ENCODE measurements at places on chromosomes 3 and 15.

DNA sequence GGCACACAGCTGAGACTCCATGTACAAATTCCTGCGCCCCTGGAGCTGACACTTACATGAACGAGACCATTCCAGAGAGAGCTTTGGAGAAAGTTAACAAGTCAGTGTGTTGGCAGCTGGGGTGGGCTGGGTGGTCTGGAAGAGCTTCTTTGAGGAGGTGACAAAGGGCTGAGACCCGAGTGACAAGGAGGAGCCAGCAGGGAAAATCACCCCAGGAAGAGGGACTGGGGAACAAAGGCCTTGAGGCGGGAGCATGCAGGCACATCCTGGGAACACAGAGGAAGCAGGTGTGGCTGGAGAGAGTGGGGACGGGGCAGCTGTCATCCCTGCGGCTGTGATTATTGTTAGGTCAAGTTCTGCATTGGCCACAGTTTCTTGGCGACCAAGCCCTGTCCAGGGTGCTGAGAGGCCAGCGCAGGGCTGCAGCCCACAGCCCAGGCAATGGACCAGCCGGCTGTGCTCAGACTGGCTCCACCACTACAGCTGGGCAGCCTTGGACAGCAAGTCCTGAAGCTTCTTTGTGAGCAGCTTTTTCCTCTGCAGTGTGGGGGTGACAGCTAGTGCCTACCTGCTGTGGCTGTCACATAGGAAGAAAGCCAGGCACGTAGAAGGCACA is 34.2 kb upstream of the PRR23E start:
- no peak for DNase-seq

DNA sequence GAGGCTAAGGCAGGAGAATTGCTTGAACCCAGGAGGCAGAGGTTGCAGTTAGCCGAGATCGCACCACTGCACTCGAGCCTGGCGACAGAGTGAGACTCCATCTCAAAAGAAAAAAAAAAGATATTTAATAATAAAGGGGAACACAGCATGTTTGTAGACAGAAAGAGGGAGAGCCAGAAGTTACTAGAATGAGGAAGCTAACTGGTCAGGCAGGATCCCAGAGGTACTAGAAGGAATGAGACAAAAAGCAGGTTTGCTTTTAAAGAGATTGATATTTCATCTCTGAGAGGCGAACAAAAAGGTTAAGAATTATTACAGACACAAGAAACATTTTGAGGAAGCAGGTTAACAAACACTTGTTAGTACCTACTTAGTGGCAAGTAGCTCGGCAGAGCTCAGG is 9.2 kb downstream of the CD200R1 start:
- no peak for DNase-seq

- DNase-seq: no peak
These were observed 360.1 kb downstream of the LSAMP start for GRCh38 chr3:116084999-116085791.

GRCh38 chr3:5309171-5309570 is 121.7 kb downstream of the EDEM1 start:
- no peak for DNase-seq

DNA sequence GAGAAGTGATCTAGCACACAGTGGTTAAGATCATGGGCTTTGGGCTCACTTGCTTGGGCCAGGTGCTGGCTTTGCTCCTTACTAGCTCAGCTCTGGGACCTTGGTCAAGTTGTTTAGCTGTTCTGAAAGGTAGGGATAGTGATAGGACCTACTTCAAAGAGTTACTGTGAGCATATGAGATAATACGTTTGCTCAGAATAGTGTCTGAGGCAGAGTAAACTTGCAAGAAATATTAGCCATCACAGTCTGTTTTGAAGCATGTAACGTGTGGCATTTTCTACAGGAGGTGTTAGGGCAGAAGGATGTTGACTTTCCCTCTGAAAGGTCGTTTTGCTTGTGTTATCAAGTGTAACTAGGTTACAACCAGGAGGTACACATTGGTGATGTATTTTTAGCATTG is 34.5 kb upstream of the NFKBIZ start:
- DNase-seq: no peak

DNA sequence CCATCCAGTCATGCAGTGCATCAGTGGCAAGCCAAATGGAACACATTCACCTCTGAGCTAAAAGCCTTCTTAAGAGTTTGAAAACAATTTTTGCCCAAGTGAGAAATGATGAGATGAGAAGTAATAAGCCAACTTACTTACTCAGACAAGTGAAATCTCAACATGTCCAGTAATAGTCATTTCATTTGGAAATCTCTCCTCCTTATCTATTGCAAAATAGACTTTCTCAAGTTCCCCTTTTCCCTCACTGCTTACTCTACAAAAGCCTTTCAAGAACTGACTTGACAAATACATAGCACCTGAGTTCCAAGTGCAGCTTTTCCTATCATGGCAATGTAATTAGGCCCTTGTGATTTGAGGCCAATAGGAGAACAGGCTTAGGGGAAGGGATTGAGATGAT is 282.3 kb downstream of the SLC9A9 start:
- no peak for DNase-seq

GRCh38 chr3:32224016-32224516 is 14.4 kb upstream of the CMTM8 start:
- DNase-seq: no peak

DNA sequence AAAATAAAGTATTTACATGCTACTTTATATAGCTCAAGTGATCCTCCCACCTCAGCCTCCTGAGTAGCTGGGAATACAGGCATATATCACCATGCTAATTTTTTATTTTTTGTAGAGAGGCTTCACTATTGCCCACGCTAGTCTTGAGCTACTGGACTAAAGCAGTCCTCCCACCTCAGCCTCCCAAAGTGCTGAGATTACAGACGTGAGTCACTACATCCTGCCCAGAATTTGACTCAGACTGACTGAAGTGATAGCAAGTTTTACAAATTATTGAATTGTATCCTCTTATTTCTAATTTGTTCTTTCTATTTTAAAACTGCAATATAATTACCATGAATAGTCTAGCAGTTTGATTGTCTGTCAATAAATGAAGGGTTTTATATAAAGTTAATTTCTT is 210.3 kb upstream of the CGNL1 start:
- no peak for DNase-seq

- no peak for DNase-seq
These were observed 37.4 kb upstream of the NMNAT3 start for GRCh38 chr3:139715166-139715565.

Measured in NCI-H1694 treated with DMSO at 0.1 percent for 48 hours (cell line).